ENCODE measurements at places on chromosomes 6 and 20.

DNA sequence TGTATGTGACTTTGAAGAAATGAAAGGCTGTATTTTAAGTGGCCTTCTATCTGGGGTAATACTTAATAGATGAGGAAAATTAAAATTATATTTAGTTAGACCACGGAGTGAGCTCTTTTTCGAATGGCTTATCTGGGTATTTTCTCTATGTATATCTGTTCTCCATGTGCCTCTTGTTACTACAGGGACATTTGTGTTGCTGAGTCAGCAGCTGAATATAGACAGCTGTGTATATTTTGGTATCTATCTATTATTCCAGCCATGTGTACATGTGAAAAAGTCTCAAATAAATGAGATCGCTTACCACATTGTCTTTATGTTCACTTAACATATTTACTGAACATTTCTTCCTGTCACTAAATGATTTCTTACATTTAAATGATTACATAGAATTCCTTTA, 57.2 kb downstream of the TMEM200A start:
- DNase-seq: no peak
- no peak overlapping the region for H3K4me3 ChIP-seq

GRCh38 chr6:150962436-150962835, 96.9 kb downstream of the MTHFD1L start:
- H3K4me1 ChIP-seq: no peaks in the 10 kb centered on the region
- no peak overlapping the region for H3K4me3 ChIP-seq
- H3K27ac ChIP-seq: no peak overlapping the region
- DNase-seq: no peak
- no peaks in the 10 kb centered on the region for H3K27me3 ChIP-seq

GRCh38 chr6:4967301-4968030, 36.4 kb downstream of the RPP40 start:
- H3K27ac ChIP-seq: no peak overlapping the region
- H3K4me3 ChIP-seq: no peak overlapping the region
- no peak for DNase-seq
- peaks cover 25% of the 10 kb centered on the region for H3K27me3 ChIP-seq
- H3K4me1 ChIP-seq: no peaks in the 10 kb centered on the region
- no peaks in the 10 kb centered on the region for H3K36me3 ChIP-seq

DNA sequence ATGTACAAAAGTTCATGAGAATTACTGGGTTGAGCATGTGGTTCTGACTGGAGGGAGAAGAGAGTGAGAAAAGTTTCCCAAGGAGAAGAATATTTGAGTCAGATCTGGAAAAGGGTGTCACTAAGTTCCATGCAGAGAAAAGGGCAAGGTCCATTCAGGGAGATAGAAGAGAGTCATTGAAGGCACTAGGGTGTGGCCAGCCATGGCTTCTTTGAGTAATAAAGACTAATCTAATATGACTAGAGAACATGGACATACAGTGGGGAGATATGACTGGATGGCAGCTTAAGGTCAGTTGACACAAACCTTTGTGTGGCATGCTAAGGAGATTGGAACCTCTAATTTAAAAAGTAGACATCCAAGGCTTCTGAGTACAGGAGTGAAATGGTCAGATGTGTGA, 10.7 kb upstream of the SLC17A4 start:
- H3K4me3 ChIP-seq: no peak overlapping the region
- H3K36me3 ChIP-seq: no peaks in the 10 kb centered on the region
- no peaks in the 10 kb centered on the region for H3K4me1 ChIP-seq
- no peak for DNase-seq
- no peaks in the 10 kb centered on the region for H3K27me3 ChIP-seq
- H3K27ac ChIP-seq: no peak overlapping the region

GRCh38 chr6:116352515-116353471, 18.0 kb upstream of the DSE start:
- no peak for DNase-seq
- H3K27ac ChIP-seq: peak overlapping the region; percentile 16
- H3K4me3 ChIP-seq: no peak overlapping the region
- H3K36me3 ChIP-seq: no peaks in the 10 kb centered on the region
- H3K27me3 ChIP-seq: no peaks in the 10 kb centered on the region
- no peaks in the 10 kb centered on the region for H3K4me1 ChIP-seq

- H3K36me3 ChIP-seq: peaks cover 8% of the 10 kb centered on the region
- H3K4me3 ChIP-seq: no peak overlapping the region
- H3K27ac ChIP-seq: no peak overlapping the region
- H3K4me1 ChIP-seq: peaks cover 6% of the 10 kb centered on the region
- DNase-seq: no peak
- H3K27me3 ChIP-seq: no peaks in the 10 kb centered on the region
Observed at GRCh38 chr6:5435449-5435848, 174.1 kb downstream of the FARS2 start.

Data from activated T-cell treated with anti-CD3 and anti-CD28 coated beads, Interleukin-2, amount 50 U/mL, for 72 hours (primary cell).